Effector CD4-positive, alpha-beta T cell (primary cell): ENCODE measurements at places on chromosomes 11 and 22.

GRCh38 chr11:72552399-72552910 lies 118.1 kb upstream of the CLPB start:
- DNase-seq: no peak

GRCh38 chr11:70140711-70141485 lies 62.2 kb upstream of the FADD start:
- DNase-seq: no peak

DNA sequence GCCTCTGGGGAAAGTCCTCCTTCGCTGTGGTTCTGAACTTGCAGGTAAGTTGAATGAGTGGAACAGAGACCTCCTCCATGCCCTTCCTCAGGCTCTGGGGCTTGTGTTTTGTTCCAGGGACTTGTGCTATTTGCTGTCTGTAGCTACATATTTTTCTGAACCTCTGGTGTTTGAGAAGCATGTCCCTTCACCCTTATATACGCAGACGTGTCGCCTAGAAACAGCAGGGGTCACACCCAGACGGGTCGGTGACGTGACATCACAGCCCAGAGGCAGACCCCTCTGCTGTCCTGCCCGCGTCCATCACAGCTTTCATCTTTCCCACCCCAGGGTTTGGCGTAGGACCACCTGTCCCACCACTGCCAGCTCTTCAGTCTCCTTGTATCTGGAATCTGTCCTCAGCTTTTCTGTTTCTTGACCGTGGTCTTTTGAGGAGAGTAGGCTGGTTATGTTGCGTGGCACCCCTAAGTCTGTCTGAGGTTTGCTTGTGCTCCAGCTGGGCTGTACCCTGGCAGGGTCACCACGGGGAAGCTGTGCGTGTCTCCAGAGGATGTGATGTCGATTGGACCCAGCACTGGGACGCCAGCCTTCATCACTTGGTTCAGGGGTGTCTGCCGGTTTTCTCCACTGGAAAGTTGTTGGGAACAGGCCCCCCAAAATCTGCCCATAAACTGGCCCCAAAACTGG lies 13.4 kb upstream of the MUC5B start:
- no peak for DNase-seq

DNA sequence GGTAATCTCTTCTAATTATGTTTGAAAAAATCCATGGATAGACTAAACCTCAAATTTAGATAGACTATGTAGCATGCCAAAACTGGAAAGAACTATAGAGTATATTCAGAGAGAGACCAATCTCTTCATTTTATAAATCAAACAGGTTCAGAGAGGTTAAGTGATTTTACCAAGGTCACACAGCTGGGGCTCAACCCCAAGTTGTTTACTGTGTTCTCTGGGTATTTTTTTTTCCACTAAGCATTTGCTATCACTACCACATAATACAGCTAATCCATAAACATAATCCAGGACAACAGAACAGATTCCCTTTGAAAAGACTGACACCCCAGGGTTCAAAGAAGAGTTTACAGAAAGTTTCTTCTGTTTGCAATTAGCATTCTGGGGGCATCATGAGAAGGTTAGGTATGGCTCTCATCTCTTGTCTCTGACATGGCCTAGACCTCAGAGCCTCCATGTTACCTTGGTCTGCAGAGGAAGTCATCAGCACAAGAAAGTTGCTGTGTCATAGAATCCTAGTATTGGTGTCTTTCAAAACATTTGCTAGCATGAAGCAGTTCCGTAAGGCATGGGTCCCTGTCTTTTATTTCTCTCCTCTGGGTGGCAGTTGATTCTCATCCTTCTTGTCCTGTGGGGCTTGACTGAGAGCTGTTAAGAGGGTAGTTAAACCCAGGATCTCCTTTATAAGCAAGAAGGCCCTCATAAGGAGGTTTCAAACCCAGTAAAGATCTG lies 94.5 kb upstream of the HSD17B12 start:
- DNase-seq: no peak

GRCh38 chr11:47434011-47434786 lies 8.0 kb upstream of the PSMC3 start:
- DNase-seq: no peak

DNA sequence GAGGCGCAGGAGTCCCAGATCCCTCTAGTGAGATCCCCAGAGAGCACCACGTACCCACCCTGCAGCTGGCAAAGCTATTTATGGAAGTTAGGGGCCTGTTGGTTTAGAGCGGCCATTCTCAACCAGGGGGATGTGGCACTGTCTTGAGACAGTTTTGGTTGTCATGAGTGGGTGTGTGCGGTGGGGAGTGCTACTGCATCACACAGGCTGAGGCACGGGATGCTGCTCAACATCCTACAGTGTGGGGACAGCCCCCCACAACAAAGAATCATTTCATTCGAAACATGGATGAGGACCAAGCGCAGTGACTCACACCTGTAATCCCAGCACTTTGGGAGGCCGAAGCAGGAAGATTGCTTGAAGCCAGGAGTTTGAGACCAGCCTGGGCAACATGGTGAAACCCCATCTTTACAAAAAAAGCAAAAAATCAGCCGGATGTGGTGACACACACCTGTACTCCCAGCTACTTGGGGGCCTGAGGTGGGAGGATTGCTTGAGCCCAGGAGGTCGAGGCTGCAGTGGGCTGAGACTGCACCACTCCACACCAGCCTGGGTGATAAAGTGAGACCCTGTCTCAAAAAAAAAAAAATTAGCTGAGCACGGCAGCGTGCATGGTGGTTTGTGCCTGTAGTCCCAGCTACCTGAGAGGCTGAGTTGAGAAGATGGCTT lies 28.2 kb downstream of the GGT5 start:
- no peak for DNase-seq

GRCh38 chr11:2814751-2815150 lies 70.8 kb downstream of the CDKN1C start:
- no peak for DNase-seq

DNA sequence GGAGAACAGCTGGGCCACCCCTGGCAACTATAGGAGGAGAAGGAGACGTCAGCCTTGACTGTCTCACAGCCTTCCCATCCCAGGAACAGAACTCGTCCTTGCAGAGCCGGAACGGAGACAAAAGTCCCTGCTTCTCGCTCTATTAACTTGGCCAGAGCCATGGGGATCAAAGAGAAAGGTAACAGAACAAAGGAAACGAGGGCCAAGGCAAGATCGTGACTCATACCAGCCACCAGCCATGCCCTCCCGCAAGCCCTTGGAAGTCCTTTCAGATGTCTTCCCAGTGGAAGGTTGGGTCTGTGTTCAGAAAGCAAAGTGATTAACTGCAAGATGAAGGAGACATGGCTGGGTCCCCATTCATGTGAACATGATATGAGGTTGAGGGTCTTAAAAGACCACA lies 64.7 kb downstream of the PDE2A start:
- no peak for DNase-seq
